GM04503 (cell line): ENCODE measurements at places on chromosomes 4 and X.
A peak's percentile ranks its signal among the peaks of the same experiment; 100 is the strongest.

- no peak for DNase-seq
Measured at GRCh38 chrX:18949944-18950301, 34.0 kb downstream of the PHKA2 start.

- no peak for DNase-seq
Measured at GRCh38 chrX:153934762-153935325, at the start of gene NAA10. Gene NAA10, minus strand, starts transcription at chrX:153935037. Its CDS starts 133 bp downstream, at chrX:153934904.

DNA sequence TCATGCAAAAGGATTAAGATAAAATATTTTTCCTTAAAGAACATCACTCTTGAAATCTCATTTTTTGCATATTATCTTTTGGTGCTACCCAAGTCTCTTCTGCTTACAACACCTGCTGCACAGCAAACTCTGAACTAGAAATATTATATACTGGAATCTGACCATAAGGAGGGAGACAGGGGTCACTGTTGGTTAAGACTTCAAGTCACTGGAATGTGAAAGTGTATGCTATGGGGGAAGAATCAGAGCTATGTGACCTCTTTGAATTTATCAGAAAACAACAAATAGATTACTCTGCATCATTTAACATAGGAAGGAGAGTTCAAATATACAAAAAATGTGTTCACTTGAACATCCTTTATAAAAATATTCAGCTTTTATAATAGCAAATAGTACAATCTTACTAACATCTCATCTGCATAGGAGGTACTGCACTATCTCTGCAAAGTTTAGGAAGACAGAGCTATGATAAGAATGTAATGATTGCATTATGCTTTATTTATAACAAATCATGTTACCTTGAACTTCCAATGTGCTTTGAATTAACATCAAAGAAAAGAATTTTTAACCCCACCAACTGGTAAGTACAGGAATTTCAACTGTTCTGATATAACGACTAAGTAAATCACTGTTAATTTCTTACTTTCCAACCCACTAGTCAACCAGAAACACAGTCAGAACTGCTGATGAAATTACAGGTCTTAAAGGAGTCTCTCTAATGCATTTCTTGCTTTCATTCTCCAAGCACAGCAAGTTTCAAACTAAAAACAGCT, 69.8 kb downstream of the ZNF827 start:
- no peak for DNase-seq

DNA sequence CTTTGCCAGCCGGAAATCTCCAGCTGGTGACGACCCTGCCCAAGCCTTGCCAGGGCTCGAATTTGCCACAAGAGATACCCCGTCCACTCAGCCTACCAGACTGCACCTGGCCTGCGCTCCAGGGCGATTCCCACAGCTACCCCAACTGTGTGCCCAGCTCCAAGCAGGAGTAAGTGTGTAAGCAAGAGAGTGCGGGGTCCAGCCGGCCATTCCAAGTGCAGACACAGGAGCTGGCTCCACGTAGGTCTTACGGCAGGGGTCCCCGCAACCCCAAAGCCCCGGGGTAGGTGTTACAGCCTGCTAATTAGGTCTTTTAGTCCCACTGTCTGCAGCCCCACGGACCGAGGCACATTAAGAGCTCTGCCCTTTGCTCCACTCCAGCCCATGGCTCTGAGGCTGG, 1305.2 kb downstream of the ARAP2 start:
- no peak for DNase-seq

- DNase-seq, result no peak
Measured at GRCh38 chr4:113434247-113434587, 327.3 kb downstream of the CAMK2D start.

DNA sequence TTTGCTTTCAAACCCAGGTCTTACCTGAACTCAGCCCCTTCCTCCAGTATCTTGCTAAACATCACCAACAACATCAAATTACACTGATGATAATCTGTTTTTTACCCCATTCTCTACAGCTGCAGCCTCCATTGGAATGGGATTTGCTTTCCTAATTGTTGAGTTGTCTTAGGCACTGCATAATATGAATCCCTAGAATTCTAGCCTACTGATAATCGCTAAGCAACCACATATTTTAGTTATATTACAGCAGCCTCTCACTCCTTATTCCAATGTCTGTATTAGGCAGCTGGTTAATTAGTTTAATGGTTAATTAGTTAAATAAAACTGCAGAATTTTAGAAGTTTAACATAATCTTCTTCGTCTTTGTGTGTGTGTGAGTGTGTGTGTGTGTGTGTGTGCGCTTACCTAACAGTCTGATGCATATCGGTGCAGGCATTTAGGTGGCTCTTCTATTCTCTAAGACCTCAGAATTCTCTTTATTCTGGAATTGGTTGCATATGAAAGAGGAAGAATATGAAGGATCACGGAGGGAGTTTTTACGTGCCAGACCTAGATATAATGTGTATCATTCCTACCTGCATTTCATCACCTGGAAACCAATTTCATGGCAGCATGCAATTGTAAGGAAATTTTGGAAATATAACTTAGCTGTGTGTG, 5.3 kb upstream of the COMMD8 start:
- DNase-seq, result no peak

GRCh38 chr4:99736846-99737245, 79.2 kb upstream of the C4orf54 start:
- DNase-seq, result no peak

- no peak for DNase-seq
Measured at GRCh38 chr4:112288455-112288854, 2.8 kb upstream of the TIFA start.

DNA sequence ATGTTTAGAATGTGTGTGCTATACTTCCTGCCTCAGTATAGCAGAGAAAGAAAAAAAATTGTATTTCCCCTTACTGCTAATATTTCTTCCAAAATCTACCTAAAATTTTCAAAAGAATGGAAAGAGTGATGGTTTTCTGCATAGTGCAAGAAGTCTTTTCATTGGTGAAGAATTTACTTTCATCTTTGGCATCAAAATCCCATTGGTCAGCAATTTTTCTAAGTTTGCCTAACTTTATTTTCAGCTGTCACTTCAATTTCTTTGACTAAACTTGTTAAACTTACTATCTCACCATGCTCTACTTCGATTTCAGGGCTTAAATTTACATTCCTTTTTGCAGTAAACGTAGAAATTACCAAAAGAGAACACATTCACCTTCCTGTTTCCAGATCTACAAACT, 44.5 kb upstream of the MAGEB2 start:
- DNase-seq, result no peak

DNA sequence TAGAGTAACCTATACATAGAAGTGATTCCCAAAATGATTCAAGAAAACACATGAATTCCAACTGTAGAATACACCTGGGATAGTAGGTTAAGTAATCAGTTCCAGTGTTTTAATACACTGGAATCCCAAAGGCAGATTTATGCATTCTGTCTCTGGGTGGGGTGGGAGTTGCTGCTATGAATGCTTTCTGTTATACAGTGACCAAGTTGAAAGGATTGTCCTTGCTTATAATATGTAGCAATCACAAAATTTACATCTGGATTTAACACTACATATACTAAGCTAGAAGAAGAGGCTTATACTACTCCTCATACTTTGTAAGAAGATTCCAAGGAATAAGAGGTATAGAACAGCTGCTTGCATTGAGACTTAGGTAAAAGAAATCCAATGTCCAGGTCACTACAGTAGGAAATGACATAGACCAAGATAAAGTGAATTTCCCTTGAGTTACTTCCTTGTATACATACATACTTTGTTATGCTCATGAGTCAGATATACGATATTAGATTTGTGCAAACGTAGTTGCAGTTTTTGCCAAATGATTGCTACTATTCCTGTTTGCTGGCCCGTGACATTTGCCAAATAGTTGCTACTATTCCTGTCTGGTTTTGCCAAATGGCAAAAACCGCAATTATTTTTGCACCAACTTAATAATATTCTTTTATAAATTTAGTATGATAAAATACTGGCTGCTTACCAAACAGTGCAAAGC, 210.5 kb upstream of the DIAPH2 start:
- DNase-seq, result no peak

- DNase-seq, result no peak
Measured at GRCh38 chrX:8366481-8366880, 98.1 kb upstream of the VCX3B start.

GRCh38 chrX:133653358-133653757, 238.1 kb upstream of the GPC4 start:
- DNase-seq, result no peak

- DNase-seq, result no peak
Measured at GRCh38 chrX:30653415-30654131, at the start of gene GK. Gene GK, plus strand, starts transcription at chrX:30653423. Its CDS starts 115 bp downstream, at chrX:30653538.

GRCh38 chr4:70531981-70532380, 13.6 kb downstream of the AMTN start:
- DNase-seq, result no peak

GRCh38 chrX:54921427-54922021, 900 bp downstream of the TRO start:
- DNase-seq, result peak; percentile 7

DNA sequence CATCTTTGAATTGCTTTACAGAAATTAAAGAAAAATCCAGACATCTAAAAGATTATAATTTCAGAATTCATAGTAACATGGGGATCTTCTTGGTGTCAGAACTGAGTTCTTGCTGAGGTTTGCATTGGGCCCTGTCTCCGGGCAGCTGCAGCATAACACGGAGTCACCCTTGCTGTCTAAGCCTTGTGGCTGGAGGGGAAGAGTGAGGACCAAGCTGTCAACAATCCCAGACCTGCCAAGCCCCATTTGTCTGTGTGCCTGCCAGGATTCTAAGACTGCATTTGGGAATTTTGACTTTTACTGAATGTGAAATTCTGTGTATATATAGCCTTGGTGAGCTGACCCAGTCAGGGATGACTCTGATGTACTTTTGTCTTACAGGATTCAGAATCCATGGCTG, 25.2 kb upstream of the NAP1L5 start:
- no peak for DNase-seq

- DNase-seq, result no peak
Measured at GRCh38 chr4:111573386-111573785, 571.9 kb upstream of the FAM241A start.

DNA sequence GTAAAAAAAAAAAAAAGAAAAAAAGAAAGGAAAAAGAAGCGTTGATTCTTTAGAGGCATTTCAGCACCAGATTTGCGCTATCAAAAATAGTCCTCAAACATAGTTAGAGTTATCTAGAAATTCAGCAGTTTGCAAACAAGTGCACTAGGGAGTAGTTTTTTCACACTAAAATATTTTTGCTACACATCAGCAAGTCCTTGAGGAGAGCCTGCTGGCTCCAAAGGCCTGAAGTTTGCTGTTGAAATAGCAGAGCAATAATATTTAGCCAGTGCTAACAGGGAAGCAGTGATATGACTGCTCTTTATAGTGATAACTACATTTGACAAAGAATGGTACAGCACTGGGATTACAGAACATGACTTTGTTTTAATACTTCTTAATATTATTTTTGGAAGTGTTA, 472.2 kb downstream of the PCDH7 start:
- no peak for DNase-seq

DNA sequence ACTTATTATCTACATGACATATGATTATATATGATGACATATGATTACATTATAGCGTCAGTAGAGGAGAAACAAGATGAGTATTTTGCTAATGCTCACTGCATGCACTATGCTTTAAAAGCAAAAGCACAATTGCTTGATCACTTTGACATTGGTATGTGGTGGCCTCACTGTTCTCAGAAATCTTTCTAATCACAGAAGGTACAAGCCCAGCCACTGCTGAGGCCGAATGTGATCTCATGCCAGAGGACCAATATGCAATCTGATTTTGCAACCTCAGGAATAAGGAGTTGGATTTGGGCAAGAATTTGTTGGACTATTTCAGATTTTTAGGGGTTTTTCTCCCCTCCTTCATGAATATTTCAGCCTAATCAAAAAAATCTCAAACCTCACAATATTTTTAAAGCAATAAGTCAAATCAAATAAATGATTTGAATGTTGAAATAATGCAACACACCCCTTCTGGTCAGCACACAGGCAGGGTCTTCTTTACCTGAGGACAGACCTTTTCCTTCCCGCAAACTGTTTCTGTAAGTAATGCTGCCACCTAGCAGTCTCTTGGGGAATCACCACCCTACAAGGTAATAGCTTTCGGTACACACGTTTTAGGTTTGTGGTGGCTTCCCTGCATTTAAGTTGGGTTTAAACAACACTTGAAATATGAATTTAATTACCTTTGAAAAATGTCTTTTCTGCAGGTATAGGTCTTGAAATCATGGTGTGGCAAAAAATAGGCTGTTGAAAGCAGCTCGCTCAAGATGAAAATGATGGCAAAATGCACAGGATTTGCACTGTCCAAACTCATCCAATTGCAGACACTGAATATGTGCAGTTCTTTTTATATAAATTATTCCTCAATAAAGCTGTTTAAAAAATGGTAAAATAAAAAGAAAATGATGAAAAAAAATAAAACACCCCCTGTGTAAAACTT, 4.8 kb upstream of the CXCL13 start:
- DNase-seq, result no peak

GRCh38 chr4:169040559-169041261, 30.7 kb upstream of the CBR4 start:
- DNase-seq, result no peak

DNA sequence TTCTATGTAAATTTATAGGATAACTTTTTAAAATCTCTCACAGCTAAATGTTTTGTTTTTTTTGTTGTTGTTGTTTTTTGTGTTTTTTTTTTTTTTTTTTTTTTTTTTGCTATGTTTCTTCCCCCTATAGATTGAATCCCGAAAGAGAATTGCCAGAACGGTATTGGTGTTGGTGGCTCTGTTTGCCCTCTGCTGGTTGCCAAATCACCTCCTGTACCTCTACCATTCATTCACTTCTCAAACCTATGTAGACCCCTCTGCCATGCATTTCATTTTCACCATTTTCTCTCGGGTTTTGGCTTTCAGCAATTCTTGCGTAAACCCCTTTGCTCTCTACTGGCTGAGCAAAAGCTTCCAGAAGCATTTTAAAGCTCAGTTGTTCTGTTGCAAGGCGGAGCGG, 4.1 kb downstream of the BRS3 start:
- no peak for DNase-seq

DNA sequence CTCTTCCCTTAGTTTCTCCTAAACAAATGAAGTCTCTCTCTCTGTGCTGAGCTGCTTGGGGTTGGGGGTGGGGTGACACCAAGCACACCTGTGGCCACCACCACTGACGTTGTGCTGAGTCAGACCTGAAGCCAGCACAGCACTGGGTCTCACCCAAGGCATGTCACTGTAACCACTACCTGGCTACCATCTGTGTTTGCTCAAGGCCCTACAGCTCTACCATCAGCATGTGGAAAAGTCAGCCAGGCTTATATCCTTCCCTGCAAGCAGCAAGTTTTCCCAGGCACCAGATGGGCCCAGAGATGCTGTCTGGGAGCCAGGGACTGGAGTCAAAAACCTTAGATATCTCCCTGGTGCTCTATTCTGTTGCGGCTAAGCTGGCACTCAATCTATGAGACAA, 6.9 kb downstream of the CXCL10 start:
- no peak for DNase-seq

DNA sequence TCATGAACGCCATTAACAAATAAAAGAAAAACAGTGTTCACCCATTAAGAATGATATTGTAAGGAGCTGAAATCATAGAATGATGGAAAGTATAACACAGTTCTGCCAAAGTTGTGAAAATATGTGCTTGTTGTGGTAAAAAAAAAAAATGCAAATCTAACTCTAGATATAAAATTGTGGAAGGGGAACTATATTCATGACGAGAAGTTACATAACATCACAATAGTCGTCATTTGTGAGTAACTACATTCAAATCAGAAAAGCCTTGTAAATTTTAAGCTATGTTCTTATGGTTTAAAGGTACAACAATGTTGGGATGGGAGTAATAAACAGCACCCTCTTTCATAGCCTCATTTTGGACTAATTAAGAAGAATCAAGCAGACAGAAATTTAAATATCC, 57.6 kb upstream of the PRDM8 start:
- no peak for DNase-seq

- DNase-seq, result peak; percentile 30
Measured at GRCh38 chr4:169485791-169486742, 126.3 kb downstream of the NEK1 start.
